M059J (cell line): ENCODE measurements at places on chromosomes 4 and X.

- peak; percentile 97 for DNase-seq
Measured at GRCh38 chrX:150324035-150324728, 38.9 kb upstream of the MAMLD1 start.

DNA sequence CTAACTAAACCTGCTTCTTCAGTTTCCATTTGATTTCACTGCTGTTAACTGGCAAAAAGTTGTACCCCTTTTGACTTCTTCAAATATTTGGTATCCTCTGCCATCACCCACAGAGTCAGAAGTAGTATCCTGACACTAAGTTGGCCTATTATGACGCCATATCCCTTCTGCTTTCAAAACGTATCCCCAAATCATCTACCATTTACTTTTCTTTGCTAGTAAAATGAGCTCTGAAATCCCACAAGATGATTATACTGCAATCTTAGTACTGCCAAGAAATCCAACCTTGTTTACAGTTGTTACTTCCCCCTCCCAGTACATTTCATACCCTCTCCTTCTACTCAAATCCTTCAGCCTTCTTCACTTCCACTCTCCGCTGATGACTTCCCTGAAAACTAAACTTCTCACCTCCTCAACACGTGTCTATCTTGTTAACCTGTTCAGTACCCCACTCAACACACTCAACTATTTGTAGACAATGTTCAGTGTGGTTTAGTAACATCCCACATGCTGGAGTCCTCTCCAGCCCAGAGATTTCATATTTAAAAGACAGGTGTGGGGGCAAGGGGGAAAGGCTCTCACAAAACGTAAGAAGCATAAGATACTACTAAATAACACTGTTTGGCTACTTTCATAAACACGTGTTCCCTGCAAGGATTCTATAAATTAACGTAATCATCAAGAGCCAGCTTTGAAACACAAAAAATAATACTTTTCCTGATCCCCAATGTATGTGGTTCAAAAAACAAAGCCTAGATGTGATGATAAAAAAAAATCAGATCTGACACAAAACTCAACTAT lies 1.3 kb downstream of the NAF1 start:
- DNase-seq, result no peak

GRCh38 chr4:80128941-80129340 lies 55.9 kb upstream of the ANTXR2 start:
- no peak for DNase-seq

DNA sequence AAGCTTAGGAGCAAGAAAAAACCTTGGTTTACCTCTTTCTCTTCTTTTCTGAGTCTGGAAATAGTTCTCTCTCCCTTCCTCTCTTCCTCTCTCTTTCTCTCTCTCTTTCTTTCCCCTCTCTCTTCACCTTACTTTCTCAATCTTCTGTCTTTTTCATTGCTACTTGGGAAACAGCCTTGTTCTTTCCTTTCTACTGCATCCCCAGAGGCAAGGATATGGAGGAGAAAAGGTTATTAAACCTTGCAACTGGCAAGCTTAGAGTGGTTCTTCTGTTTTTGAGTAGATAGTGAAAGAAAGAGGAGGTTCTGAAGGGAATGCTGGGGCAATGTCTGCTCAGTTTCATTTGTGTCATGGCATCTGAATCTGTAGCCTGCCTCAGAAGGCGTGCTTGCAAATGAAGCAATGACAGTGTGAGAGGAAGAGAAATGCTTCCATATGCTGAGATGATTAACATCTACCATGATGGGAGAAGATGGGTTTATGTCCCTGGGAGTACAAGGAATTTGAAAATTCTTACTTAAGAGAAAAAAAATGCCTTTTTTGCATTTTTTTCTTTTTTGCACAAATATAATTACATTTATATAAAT lies 190.6 kb downstream of the CEP135 start:
- DNase-seq, result no peak

GRCh38 chr4:180706766-180707165 lies 1536.4 kb upstream of the TENM3 start:
- no peak for DNase-seq

DNA sequence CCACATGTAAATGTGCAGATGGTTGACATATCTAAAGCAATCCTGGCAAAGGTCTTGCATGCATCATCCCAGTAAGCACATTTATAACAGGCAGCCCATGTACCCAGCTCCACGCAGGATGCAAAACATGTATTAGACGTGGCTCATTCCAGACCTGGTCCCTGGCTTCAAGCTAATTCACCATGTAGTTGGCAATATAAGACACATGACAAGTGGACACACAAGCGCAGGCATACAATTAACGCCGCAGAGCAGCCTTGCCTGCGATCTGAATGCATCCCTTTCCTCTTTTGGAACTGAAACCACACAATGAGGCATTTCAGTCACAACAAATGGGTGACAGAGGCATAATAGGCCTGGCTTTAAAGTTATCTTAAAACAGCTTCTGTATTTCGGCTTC lies 114.5 kb upstream of the TRIM2 start:
- no peak for DNase-seq

DNA sequence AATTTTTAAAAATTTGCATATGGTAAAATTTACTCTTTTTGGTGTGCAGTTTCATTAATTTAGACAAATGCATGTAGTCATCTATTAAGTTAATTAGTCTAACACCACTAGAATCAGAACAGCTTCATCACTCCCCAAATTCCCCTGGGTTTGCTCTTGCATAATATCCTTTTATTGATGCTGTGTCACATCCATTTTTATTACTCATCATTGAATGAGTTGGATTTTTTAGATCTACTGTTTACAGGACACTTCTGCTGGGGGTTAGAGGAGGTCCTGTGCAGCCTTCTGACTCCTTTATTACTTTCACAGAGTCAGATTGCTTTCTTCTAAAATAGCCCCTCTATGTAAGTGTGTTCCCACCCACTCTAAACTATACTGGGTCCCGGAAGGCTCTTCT lies 65.9 kb downstream of the MTHFD2L start:
- peak; percentile 65 for DNase-seq

GRCh38 chr4:7943211-7943610 lies 3.5 kb upstream of the AFAP1 start:
- no peak for DNase-seq

DNA sequence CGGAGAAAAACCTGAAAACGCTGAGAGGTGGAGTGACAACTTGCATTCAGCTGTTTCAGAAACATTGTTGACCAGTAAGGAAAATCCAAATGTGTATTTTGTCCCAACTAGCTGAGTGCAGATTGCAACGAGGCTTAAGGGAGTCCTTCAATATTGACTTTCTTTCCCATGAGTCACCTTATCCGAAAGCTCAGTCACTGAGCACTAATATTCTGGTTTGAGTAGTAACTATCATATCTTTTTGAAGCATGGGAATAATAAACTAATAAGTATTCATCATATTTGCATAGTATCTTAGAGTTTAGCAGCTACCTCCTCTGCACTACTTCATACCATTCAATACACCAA lies 604.3 kb downstream of the PACRGL start:
- no peak for DNase-seq

- peak; percentile 83 for DNase-seq
Measured at GRCh38 chrX:9310616-9311015, 154.2 kb upstream of the TBL1X start.

DNA sequence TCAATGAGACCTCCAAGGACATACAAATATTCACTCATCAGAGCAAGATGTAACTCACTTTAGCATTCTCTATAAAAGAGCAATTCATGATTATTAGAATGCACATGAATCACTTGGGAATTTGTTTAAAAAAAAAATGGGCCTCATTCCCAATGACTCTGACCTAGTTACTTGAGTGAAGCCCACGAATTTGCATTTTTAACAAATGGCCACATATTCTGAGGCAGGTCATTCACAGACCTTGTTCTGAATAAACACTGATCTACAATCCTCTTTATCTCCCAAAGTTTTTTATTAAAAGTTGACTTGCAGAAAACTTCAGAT lies 255.1 kb upstream of the VEGFC start:
- peak; percentile 60 for DNase-seq

- DNase-seq, result peak; percentile 52
Measured at GRCh38 chr4:6562931-6563901, 11.8 kb upstream of the MAN2B2 start.

- DNase-seq, result peak; percentile 56
Measured at GRCh38 chrX:101230636-101231035, 11.1 kb downstream of the DRP2 start.

- no peak for DNase-seq
Measured at GRCh38 chr4:141849778-141850177, 213.4 kb downstream of the IL15 start.

DNA sequence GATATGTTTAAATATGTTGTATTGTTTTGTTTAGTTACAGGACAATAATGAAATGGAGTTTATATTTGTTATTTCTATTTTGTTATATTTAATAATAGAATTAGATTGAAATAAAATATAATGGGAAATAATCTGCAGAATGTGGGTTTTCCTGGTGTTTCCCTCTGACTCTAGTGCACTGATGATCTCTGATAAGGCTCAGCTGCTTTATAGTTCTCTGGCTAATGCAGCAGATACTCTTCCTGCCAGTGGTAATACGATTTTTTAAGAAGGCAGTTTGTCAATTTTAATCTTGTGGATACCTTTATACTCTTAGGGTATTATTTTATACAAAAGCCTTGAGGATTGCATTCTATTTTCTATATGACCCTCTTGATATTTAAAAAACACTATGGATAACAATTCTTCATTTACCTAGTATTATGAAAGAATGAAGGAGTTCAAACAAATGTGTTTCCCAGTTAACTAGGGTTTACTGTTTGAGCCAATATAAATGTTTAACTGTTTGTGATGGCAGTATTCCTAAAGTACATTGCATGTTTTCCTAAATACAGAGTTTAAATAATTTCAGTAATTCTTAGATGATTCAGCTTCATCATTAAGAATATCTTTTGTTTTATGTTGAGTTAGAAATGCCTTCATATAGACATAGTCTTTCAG lies 26.9 kb downstream of the NUDT6 start:
- no peak for DNase-seq

DNA sequence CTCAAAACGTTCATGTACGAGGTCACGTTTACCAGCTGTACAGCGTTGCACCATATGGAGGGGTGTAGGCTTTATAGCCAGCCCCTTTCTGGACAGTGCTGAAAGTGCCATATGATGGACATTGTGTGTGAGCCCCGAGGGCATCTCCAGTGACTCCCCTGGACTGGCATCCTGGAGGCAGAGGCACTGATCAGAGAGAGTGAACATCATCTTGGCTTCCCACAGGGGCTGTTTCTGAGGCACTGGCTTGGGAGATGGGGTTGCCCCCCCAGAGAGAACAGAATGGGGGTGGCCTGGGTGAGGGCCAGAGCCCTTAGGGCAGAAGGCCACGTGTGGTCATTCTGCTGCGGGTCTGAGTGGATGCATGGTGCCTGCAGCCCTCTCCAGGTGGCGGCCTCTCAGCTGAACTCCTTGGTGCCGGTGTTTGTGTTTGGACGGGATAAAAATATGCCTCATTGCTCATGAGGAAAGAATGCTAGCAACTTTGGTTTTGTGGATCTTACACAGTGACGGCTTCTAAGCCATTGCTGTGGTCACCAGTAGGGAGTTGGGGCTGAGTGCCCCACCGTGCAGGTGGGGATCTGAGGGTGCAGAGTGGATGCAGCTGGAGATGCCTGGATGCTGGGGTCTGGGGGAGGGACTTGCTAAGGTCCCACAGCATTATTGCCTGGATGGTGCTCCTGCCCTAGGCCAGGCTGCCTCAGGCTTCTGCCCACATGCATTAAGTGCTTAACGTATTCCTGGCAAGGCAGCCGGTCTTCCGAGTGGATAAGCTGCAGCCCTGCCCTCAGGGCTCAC lies 3.4 kb downstream of the WFS1 start:
- peak; percentile 95 for DNase-seq

GRCh38 chr4:165326831-165327210 lies 648 bp upstream of the MSMO1 start:
- DNase-seq, result peak; percentile 54

- peak; percentile 27 for DNase-seq
Measured at GRCh38 chr4:127623797-127624083, 9.0 kb upstream of the INTU start.

DNA sequence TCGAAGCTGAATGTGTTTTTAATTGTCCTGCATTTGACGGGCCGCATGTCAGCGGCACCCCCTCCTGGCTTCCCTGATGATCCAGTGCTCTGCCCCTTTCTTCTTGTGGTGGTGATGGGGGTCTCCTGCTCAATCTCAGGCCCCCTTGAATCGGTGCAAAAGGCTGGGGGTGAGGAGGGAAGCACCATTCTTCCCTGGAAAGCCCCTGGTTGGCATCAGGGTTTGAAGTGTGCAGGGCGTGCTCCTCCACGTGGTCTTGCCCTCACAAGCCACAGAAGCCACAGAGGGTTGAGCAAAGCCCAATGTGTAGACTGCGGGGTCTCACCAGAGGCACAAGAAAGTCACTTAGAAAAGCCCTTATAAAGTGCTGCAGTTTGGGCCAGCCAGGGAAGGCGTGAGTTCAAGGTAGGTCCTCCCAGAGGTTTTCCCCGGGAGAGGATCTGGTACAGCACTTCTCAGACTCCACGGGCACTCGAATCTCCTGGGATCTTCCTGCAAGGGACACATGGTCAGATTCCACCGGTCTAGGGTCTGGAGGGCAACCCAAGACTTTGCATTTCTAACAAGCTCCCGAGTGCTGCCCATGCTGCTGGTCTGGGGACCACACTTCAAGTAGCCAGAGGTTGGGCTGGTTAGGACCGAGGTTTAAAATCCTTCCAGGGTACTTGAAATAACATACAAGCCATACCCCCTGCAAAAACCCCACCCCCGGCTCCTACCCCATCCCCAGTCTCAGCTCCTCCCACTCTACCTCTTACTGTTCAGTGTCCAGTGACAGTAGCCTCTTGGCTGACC lies 35.1 kb downstream of the PSAPL1 start:
- no peak for DNase-seq

DNA sequence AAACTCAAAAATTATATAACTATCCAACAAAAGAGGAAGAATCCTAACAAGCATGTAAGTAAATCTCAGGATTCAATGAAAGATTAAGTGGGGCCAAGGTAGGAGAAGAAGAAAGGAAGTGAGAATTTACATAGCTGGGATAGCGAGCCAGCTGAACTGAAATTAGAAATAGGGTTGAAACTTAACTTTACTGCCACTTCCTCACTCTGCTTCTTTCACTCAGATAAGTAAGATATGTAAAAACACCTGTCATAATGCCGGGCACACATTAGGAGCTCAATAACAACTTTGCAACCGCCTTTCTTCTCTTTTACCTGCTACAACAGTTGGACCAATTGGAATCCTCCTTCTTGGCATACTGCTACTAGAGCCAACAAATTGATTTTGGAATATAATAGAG lies 129.4 kb downstream of the CNKSR2 start:
- no peak for DNase-seq

DNA sequence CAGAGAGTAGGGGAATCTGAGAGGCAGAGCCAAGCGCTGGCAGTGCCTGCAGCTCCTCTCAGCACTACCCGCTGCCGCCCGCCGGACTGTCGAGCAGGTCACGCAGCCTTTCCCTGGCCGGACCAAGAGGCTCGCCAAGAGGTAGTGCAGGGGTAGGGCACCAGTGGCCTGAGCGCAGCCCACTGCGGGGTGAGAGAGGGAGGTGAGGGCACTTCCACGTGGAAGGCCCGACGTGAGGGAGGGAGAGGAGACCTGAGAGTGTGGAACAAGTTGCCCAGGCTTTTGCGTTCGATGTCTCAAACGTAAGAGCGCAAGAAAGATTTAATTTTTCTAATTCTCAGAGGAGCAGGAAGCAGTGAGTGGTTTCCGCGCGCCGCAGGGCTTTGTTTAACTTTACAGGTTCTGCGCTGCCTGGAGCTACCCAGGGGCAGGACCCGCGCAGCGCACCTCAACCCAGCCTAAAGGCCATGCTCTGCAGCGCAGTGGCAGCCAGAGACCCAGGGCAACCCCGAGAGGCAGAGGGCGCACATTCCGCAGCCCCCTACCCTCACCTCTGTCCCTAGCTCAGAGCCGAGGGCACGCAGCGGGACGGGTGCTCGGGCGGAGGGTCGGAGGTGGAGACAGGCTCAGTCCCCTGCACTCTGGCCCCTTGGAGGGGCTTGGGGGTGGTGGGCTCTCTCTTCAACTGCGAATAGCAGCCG lies 14.9 kb downstream of the ARHGAP36 start:
- no peak for DNase-seq
